ENCODE measurements at places on chromosomes 5 and 9.

- no peak for DNase-seq
Observed at GRCh38 chr5:128528637-128529255, 9.3 kb downstream of the FBN2 start.

- DNase-seq, result no peak
Observed at GRCh38 chr5:60639544-60639943, 60.4 kb downstream of the DEPDC1B start.

DNA sequence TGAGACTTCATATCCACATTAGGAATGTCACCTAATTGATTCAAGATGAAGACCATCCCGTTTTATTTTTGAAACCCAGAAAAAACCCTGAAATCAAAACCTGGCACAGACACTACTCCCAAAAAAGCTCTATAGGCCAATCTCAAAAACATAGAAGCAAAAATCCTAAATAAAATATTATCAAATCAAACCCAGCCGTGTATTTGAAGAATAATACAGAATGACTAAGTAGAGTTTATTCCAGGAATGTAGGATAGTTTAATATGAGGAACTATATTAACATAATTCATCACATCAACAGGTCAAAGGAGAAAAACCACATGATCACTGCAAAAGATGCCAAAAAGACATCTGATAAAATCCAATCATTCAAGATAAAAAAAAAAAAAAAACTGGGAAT, 167.1 kb downstream of the ACTL7B start:
- no peak for DNase-seq

DNA sequence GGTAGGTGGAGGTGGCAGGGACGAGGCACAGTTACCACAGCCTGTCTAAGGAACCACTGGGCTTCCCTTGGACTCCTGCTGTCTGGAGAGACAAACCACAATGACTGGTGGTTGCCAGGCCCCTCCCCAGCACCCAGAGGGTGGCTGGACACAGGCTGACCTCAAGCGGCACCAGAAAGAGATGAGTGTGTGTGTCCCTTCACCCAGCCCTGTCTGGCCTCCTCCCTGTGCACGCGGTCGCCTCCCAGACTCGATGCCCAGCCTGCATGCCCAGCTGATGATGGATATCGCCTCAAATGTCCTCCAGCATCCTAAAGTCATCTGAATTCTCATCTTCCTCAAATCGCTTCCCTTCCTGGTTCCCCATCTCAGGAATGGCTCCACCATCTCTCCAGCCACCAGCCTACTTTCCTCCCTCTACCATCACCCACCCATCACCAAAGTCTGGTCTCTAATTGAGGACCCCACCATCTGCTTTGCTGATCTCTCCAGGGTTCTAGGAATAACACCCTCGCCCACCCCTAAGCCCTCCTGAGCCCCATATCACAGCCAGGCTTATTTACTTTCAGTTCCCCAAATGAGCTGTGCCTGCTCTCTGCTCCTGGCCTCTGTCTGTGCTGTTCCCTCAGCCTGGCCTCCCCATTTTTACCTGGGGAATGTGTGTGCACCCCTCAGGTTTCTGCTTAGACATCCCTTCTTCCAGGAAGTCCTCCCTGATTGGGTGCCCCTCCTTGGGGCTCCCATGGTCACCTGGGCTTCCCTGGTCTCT, 52.5 kb upstream of the GGTA1 start:
- DNase-seq, result no peak

DNA sequence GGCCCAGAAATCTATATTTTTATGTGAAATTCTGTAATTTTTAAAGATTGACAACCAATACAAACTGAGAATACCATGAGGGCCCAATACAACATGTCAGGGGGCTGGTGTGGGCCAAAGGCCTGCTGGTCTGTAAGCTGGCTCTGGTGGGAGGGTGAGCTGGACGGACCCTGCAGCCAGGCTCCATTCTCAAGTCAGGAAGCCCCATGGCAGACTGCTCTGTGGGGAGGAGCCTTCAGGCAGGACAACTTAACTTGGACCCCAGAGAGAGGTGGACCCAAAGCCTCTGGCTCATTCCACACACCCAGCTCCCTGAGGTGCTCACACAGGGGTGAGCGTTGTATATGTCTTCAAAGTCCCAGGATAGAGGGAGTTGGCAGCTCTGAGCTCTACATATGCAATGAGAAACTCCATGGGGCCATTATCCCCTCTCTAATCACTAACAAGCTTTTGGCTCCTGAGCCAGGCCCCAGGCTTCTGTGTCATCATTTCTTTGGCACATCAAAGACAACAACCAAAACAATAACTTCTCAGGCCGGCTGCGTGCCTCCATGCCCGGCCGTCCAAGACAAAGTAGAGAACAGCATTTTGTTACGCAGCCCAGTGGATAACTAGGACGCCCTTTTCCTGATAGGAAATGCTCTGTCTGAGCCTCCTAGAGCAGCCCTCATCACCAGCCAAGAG, 6.4 kb downstream of the SEPTIN8 start:
- DNase-seq, result no peak

GRCh38 chr9:2655411-2655901, 33.9 kb downstream of the VLDLR start:
- peak; percentile 94 for DNase-seq

GRCh38 chr5:153476767-153477166, 13.7 kb upstream of the GRIA1 start:
- DNase-seq, result peak; percentile 89
